ENCODE measurements at places on chromosomes 12 and 14.

DNA sequence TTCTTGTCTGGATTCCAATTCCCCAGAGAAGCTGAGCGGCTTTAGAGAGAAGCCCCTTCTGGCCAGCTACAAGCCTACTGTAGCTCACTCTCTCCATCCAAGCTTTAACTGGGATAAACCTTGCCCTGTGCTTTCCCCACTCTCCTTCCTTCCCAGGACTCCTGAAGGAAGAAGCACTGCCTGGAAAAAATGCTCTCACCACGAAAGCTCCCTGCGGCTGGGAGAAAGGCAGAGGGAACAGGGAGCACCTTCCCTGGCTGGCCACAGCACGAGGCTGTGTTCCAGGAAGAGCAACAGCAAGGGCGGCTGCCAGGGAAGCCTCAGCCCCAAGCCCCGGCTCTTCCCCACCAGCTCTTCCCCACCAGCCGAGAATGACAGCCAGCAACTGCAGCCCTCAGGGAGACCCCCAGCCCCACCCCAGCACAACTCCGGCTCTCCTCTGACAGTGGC is 40.8 kb upstream of the PNMA1 start:
- no peak for DNase-seq

DNA sequence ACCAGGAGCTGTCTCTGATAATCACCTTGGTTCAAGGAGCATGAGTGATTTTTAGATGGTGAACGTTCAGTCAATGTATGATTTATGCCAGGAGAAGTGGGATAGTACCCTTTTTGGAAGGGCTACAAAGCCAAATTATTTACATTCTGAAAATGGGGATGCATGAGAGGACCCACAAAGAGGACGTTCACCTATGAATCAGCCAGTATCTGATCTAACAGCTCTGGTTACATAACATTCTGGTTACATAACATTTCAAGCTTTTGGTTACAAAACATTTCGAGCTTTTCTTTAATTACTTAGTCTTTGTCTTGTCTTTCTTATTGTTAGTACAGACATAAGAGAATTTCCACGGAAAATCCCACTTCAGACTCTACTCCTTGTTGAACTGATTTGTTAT is 68.8 kb downstream of the SLCO1A2 start:
- DNase-seq, result peak; percentile 4

DNA sequence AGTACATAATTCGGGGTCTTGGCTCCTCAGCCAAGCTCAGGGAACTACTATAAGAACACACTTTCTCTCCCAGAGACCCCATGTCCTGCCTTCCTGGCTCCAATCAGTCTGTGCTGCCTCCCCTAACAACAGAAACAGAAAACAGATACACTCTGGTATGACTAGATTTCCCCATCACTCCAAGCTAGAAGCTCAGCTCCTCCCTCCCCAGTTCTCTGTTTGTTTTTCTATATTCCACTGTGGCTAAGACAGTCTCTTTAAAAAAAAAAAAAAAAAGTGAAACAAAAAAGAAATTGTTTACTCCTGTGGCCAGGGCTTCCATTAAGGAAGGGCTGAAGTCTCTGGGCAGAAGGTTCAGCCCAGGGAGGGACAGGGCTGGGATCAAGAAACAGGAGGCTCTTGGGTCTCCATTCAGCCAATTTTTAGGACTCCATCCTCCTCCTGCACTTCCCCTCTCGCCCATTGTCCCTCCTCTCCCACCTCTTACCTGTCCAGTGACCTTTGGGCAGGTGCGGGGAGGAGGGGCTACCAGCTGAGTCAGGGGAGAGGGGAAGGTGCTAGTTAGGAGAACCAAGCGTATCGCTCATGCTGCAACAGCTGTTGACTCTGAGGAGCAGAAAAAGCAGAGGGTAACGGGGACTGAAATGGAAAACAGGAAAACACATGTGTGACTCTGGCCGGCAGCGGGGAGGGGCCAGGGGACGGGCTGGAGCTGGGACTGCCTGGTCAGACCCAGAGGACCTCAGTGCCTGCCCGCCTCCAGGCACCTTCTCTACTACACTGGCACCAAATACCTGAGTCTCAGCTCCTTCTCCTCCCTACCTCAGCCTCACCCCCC is 4.1 kb upstream of the SLC7A7 start:
- no peak for DNase-seq

GRCh38 chr12:49622501-49623141 is 740 bp upstream of the PRPF40B start:
- DNase-seq, result peak; percentile 20

DNA sequence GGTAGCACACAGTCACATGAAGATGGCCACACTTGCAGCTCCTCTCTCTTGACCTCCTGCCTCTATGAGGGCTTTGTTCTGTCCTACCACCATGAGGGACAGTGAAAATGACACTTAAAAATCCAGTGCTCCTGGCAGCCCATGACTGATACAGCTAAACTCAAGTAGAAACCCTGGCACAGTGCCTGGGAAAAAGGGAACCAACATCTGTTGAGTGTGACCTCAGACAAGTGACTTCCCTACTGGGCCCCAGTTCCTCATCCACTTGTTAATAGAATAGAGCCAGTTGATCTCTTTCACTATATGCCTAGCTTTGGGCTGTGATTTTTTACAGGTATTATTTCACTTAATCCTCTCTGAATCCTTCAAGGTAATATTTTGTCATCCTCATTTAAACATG is 4.8 kb downstream of the GUCY2C start:
- peak; percentile 93 for DNase-seq

- DNase-seq, result no peak
Measured at GRCh38 chr12:79375050-79375449, 315.7 kb downstream of the PAWR start.

DNA sequence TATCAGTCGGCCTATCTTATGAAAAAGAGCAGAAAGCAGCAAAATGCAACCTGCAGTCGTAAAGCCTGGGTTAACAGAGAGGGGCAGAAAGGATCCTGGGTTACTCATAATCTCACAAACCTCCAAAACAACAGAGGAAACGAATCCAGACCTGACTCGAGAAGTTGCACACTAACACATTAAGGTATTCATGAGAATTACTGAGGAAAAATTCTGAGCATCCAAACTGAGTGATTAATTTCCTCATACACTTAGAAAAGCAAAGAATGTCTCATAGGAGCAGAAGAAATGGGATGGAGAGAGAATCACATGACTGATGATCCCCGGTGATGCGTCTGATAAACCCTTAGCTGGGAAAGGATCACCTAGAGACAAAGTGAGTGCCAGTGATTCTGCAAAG is 272.5 kb downstream of the TMEM132D start:
- DNase-seq, result no peak

- DNase-seq, result peak; percentile 28
Measured at GRCh38 chr12:108768591-108769500, 37.5 kb upstream of the CORO1C start.

DNA sequence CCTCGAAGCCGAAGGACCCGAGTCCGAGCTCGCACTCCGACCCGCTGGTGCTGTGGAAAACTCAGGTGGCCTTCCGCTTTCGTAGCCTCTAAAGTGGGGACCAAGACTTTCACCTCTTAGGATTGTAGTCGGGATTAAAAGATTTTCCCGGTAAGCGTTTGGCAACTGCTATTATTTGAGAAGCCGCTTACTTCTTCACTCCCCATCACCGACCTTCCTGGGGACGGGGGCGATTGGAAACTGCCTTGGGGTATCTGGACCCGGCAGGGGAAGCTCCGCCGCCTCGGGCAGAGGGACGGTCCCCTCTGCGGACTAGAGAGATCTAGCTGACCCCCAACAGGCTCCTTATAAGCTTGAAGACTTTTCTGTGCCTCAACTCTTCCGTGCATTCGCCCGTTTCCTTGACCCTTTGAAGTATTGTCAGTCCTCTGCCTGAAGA is 659 bp downstream of the TRAFD1 start:
- no peak for DNase-seq

- no peak for DNase-seq
Measured at GRCh38 chr12:47988073-47989022, 15.9 kb downstream of the COL2A1 start.

DNA sequence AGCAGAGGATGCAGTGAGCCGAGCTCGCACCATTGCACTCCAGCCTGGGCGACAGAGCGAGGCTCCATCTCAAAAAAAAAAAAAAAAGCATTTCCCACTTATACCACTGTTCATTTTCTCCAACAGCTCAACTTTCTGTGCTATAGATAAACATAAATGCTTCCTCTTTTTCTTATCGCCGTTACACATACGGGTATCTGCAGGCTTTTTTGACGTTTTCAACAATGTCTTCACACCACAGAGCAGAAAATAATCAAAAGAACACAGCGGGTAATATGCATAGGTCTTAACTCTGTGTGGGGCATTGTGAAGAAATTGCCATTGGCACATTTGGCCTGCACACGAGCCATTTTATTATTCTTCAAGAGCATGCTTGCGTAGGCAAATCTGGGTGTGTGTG is 86.4 kb downstream of the CAPZA3 start:
- peak; percentile 40 for DNase-seq

GRCh38 chr12:106150555-106150954 is 11.8 kb upstream of the NUAK1 start:
- no peak for DNase-seq

- no peak for DNase-seq
Measured at GRCh38 chr12:40202095-40203059, 22.4 kb upstream of the LRRK2 start.

GRCh38 chr12:54262403-54262925 is 17.5 kb downstream of the CBX5 start:
- DNase-seq, result no peak

GRCh38 chr12:40240779-40241178 is 16.0 kb downstream of the LRRK2 start:
- DNase-seq, result no peak

DNA sequence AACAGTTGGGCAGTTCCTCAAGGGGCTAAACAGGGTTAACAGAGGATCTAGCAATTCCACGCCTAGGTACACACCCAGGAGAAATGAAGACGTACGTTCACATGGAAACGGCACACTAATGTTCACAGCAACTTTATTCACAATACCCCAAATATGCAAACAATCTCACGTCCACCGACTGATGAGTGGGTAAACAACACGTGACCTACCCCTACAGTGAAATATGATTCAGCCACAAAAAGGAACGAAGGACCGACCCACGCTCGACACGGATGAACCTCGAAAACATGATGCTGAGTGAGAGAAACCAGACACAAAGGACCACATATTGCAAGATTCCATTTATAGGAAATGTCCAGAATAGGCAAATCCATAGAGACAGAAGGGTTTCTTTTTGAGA is 112.7 kb downstream of the NCOR2 start:
- DNase-seq, result no peak

- no peak for DNase-seq
Measured at GRCh38 chr14:104478656-104479055, 100.9 kb upstream of the C14orf180 start.

DNA sequence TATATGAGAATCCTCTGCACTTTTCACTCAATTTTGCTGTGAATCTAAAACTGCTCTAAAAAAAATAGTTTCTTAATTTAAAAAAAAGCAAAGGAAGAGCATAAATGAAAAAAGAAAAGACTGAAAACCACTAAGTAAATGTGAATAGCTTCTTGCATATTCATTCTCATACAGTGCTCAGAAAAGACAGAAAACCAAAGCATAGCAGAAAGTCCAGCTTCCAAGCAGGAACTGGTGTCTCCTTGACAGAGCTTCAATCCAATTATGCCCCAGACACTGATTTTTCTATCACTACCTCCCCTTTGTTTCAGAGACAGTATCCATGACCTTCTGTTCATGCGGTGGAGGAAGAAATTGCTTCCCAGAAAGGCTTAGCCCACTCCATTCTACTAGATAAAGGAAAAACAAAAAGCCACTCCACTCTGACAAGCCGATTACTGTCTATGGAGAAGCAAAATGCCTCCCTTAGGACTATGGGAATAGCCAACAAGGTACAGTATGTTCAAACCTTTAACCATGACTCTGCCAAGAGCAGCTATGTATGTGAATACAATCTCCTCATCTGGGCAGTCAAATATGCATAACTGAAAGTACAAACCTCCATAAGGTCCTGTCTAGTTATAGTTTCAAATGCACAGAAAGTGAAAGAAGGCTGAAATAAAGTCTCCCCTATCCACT is 40.6 kb downstream of the ATF7 start:
- no peak for DNase-seq

DNA sequence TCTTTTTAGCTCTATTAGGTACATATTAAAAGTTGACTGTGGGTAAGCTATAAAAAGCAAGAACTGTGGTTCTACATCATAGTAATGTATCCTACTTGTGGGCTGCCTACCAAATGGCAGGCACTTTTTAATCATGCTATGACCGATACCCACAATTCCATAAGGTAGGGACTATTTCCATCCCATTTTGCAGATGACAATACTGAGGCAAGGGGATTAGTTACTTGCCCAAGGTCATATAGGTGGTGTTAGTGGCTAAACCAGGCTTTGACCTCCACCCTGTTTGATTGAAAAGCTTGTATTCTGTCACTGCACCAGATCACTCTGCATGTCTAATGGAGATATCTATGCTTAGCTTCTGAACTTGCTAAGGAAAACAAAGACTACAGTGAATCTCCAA is 151.9 kb downstream of the SSPN start:
- DNase-seq, result no peak

- DNase-seq, result no peak
Measured at GRCh38 chr14:24818058-24818822, 184.2 kb upstream of the GZMB start.

- DNase-seq, result peak; percentile 21
Measured at GRCh38 chr14:97594306-97594705, 797.1 kb downstream of the VRK1 start.

- peak; percentile 43 for DNase-seq
Measured at GRCh38 chr14:69043596-69044260, 64.6 kb upstream of the ACTN1 start.

GRCh38 chr12:121365416-121366062 is 13.3 kb upstream of the ANAPC5 start:
- DNase-seq, result no peak

DNA sequence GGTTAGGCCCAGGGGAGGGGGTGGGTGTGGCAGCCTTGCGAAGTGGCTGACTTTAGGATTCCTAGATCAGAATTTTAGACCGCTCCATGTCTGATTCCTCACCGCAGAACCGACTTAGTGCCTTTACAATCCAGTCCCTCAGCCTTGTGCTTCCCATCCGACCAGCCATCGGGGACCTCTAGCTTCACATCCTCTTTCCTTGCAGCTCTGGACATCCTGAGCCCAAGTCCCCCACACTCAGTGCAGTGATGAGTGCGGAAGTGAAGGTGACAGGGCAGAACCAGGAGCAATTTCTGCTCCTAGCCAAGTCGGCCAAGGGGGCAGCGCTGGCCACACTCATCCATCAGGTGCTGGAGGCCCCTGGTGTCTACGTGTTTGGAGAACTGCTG is 557 bp downstream of the COPS7A start:
- peak; percentile 72 for DNase-seq

DNA sequence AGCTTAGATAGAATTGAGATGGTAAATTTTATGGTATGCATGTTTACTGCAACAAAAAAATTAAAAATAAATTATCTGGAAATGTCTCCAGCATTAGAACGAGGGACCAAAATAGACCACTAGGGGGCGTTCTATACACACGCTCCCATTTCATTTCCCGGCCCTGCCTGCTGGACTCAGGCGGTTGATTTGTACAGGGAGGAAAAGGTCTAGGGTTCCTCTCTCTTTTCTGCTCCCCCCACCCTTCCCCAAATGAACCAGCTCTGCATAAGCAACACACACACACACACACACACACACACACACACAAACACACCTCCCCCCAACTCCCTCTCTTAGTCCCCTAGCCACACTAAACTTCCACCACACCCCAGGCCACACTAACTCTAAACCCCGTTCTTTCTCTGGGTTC is 7.8 kb upstream of the DTX1 start:
- DNase-seq, result peak; percentile 64

- no peak for DNase-seq
Measured at GRCh38 chr12:90690120-90690519, 264.9 kb downstream of the CCER1 start.
